Camera-type eye (tissue), 1 donor: ENCODE measurements at places on chromosomes 3 and 15. TPM values are rescaled to one million over a fixed set of nuclear protein-coding genes. Genes with fewer than 3 reads are reported as not detected.

The TRPM1 gene
- 52.6 TPM for total RNA-seq

The TMCC1 gene
- 43.2 TPM for total RNA-seq

The ZNF619 gene
- total RNA-seq = 13.4 TPM

The GPR149 gene
- total RNA-seq = 3.8 TPM

The BFSP2 gene
- total RNA-seq = 299 TPM

The ADAMTS9 gene
- total RNA-seq = 77.6 TPM

The AADACL2 gene
- total RNA-seq = 1.3 TPM

The INTS14 gene
- 47.6 TPM for total RNA-seq

The LRRN1 gene
- total RNA-seq = 61.6 TPM

The MYZAP gene
- total RNA-seq = 2.9 TPM

The VIPR1 gene
- total RNA-seq = 3.7 TPM
